ENCODE measurements at places on chromosomes 12 and 14.
A peak's percentile ranks its signal among the peaks of the same experiment; 100 is the strongest.

DNA sequence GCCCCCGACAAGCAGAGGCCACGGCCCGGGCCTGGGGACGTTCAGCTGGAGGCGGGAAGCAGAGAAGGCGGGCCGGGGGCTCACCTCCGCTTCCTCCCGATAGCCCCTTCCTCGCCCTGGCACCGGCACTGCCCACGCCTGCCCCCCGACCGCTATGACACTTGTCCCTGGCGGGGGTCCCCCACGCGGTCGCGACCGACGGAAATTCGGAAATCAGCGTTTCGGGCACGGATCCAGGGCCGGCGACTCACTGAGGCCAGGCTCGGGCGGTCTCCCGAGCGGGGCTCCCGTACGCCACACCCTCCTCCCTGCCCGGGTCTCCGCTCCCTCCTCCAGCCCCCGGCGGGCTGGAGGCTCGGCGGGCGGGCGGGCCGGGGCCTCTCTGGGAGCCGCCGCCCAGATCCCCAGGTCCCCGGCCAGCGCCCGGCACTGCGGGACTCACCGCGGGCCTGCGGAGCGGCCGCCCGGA lies 581 bp downstream of the PITPNM2 start:
- DNase-seq, result peak; percentile 77

- DNase-seq, result no peak
Measured at GRCh38 chr14:79809849-79810612, 401.3 kb downstream of the DIO2 start.

DNA sequence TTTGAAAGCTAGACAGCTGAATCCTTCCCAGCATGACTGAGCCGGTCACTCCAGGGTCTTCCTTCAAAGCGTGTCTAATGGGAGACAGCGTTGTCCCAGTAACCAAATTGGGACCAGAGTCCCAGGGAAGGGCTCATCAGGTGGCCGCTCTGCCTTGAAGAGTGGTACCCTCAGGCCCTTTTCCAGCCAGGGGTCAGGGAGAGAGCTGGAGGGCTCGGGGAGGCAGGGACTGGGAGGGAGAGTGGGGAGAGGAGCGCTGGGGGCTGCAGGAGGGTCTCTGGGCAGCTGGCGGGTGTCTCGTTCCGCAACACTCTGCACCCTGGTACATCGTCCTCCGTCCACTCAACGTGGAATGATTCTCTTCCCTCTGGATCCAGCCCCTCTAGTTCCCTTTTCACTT lies 1.6 kb upstream of the RTL1 start:
- DNase-seq, result peak; percentile 54

DNA sequence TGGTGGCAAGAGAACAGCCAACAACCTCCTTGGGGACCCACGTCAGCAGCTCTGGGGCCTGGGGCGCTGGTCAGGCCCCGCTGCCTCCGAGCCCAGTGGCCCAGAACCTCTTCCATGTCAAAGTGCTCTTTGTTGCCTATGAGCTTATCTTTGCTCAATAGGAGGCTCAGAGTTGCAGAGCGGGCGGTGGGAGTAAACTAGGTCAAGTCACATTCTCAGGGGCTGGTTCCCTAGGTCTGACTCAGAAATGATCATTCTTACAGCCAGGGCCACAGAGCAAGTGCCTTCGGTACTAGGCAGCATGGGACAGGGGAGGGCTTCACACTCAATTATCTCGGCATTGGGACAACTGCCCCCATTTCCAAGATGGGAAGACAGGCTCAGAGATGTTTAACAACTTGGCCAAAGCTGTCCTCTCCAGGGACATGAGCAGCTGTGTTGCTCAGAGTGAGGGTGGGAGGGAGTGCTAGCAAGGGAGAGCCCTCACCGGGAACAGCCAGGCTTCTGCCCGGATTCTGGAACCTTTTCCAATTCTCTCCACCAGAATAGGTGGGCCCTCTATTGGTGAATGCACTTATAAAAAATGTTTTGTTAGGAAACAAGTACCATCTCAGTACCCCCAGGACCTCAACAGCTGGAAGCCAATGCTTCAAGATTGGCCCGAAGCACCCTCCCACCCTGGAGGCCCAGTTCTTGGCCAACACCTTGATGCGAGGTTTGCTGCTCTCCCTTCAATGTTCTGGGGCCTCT lies 11.9 kb downstream of the SLC25A29 start:
- no peak for DNase-seq

- no peak for DNase-seq
Measured at GRCh38 chr12:78442454-78442801, 422.1 kb upstream of the SYT1 start.

GRCh38 chr14:63523735-63524426 lies 19.3 kb downstream of the PPP2R5E start:
- no peak for DNase-seq

DNA sequence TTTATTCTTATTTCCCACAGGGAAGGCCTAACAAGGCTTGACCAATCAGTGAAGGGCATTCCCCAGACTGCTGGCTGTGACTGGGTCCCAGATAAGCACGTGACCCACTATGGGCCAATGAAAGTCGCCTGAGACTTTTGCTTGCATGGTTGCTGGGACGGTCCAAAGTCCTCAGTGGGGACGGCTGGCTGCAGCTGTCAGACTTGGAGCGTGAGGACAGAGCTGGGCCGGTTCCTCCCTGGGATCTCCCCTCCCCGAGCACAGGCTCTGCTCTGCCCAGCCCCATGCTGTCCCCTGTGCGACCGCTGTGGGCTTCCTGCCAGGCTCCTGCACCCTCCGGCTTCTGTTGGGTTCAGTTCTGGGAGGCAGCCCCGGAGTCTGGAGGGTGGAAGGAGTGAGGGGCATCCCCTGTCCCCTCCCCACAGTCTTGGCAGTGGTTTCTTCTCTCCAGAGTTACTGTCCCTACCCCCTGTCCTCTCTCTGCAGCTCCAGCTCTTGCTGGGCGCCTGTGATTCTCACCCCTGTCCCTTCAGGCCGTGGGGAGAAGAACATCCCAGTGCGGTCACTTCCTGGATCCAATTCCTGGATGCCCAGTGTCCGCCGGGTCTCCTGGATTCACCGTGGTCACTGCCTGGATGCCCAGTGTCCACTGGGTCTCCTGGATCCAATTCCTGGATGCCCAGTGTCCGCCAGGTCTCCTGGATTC lies 50.1 kb downstream of the GALNT9 start:
- DNase-seq, result peak; percentile 92

DNA sequence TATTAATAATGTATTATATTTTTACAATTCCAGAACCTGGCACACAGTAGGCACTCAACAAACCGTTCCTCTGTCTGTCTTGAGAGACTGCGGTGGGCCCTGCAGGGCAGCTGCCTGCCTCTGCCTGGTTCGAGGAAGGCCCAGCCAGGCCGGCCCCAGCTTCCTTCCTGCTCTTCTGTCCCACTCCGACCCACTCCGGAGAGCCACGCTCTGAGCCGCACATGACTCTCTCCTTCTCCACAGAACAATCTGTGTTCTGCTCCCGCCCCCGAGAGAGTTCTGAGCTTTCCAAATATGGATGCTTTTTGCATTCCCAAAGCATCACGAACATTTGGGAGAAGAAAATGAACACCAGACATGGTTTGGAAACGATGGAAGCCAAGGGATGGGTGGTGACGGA lies 57.3 kb downstream of the TTC7B start:
- DNase-seq, result peak; percentile 89

DNA sequence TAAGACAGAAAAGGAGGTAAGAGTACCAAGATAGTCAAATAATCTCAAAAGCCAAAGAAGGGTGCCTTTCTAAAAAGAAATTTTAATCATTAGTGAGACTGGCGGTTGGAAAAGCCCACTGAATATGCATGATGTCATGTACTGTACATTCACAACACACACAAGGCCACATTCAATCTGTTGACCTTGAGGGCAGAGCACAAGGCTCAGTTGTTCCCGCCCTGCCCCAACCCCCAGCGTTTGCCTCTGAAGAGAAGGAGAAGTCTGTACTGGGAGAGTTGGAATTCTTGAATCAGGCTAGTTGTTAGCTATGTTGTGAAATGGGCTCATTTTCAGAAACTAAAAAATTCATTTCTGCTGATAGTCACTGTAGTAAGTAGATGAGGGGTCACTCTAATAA lies 50.2 kb upstream of the NID2 start:
- no peak for DNase-seq

DNA sequence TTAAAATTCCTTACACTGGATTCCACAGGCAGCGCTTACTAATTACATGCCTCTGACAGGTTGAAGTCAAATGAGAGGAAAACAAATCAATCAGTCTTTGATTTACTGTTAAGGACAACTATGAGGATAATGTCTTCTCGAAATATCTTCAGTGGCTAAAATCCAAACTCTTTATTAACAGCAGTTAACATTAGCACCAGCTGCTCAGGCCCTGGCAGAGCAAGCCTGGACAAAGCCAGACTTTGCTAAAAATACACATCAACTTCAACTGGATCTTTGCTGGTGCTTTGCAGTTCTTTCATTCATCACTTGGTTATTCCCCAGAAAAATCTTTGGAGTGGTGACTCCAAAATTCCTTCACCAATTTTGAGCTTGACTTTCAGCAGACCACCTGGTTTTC lies 98.7 kb downstream of the HECTD4 start:
- DNase-seq, result no peak

DNA sequence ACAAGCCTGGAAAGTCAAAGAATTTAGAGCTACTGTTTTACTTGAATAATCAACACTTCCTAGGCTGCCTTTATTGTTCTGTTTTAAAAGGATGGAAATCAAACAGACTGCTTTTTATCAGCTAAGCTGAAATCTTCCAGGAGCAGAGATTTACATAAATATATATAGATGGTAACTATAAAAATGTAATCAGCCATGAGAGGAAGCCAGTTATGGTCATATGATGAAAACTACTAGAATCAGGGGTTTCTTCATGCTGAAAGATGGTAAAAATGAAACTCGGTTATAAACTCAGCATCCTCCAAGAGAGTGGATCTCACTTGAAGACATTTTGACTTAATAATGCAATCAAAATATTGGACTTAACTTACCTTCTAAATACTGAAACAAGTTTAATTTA lies 413.0 kb downstream of the GXYLT1 start:
- no peak for DNase-seq

- no peak for DNase-seq
Measured at GRCh38 chr12:116484807-116485206, 74.4 kb upstream of the MAP1LC3B2 start.

- DNase-seq, result no peak
Measured at GRCh38 chr14:37060496-37061260, 111.7 kb downstream of the SLC25A21 start.

DNA sequence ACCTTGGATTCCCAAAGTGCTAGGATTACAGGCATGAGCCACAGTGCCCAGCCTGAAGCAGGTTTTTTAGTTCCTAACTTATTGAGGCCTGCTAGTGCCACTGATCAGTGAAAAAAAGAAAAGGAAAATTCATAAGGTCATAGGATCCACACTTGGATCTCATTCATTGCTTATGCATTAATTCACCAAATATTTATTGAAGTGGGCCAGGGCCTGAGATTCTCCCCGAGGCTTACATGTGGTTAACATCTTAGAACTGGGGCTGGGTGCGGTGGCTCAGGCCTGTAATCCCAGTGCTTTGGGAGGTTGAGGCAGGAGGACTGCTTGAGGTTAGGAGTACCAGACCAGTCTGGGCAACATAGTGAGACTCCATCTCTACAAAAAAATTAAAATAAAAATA lies 29.5 kb upstream of the MAP1LC3B2 start:
- DNase-seq, result no peak

DNA sequence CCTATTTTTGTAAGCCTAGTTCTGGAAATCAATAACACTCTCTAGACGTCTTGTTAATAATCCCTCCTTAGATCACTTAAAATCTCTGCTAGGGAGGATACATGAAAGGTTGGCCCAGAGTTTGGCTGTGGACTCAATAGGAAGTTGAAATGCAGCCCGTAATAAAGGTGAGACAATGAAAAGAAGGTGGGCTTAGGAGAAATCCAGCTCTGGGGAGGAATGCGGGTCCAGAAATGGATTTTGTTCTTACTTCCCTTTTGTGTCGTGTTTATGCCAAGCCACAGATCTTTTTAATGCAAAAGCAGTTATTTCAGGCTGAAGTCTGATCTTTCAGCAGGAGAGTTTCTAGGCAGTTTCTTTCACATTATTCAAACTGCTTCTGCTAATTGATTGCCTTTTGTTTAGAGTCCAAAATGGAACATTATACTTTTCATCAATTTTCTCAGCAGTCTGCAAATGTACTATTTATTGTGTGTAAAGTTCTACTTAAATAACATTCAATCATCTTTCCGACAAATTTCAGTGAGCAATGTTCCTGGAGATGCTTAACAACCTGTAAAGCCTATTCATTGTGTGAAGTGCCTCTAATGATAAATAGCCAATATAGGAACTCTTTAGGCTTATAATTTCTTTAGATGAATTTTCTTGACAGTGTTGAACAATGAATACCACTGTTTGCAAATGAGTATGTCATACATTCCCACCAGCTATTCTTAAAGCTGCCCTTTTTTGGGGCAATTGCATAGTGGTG lies 252.9 kb upstream of the KRR1 start:
- DNase-seq, result no peak

GRCh38 chr12:103431387-103431786 lies 64.4 kb downstream of the C12orf42 start:
- no peak for DNase-seq

DNA sequence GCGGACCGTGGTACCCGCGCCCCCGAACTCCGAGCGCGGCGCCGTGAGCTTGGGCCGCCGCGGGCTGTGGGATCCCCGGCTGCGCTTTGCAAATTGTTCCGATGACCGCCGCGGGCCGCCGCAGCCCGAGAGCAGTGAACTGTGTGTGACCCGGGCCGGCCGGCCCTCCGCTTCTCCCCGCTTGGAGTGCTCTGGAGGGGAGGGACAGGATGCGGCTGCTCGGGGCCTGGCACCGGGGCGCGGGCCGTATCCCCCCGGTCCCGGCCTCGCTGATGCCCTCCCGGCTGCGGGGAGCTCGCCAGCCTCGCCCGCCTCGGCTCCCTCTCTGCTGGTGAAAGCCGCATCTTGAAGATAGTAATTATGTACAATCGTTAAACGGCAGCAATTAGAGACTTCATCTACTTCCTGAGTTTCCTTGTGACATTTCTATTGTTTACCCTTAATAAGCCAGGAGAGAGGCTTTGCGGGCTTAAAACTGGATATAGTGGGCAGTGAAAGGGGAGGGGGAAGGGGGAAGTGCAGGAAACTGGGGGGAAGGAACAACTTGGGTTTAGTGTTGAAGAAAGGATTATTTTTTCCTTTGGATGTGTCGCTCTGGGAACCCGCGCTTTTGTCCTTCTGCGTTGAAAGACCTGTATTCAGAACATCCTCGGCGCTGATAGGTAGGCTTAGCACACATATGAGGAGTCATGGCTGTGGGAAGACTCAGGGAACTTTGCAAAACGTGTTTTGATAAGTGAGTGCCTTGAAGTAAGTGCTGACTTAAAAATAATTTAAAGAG lies 1.2 kb downstream of the PELI2 start:
- DNase-seq, result peak; percentile 77

DNA sequence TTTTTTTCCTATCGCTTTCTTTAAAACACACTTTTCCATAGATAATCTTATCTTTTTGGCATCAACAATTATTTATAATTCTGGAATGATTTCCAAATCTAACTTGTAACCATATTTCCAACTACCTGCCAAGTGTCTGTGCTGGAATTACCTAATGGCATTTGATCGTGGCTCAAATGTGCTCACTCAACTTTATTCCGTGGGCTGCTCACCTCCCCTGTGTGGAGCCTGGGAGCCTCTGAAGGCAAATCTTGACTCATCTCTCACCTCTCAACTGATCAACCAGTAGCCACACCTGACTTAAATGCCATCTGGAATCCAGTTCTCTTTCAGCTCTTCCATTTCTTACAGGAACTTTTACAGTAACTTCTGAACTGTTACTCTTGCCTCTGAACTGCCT lies 608.6 kb downstream of the DIO2 start:
- DNase-seq, result no peak

GRCh38 chr12:84974155-84974815 lies 61.7 kb upstream of the SLC6A15 start:
- no peak for DNase-seq
